ENCODE measurements at places on chromosomes 1 and 21. TPM values are rescaled to one million over a fixed set of nuclear protein-coding genes. Genes with fewer than 3 reads are reported as not detected.

Gene MAP3K21
- 24.2 TPM for total RNA-seq

Gene TNFRSF18
- not detected for total RNA-seq

Gene TMPRSS3
- 2.4 TPM for total RNA-seq

Gene PLCH2
- 92.6 TPM for total RNA-seq

Gene ERRFI1
- total RNA-seq = 86.4 TPM

Gene AADACL4
- not detected for total RNA-seq

Gene AQP10
- total RNA-seq = not detected

Gene PIGR
- not detected for total RNA-seq

Gene DMBX1
- total RNA-seq = not detected

Gene NCMAP
- not detected for total RNA-seq

Gene DYRK3
- 58.5 TPM for total RNA-seq

Gene DDI2
- total RNA-seq = 26.6 TPM

Gene DIO1
- not detected for total RNA-seq

Gene STPG1
- 18.6 TPM for total RNA-seq

Gene FNDC5
- not detected for total RNA-seq

Gene OR2G6
- not detected for total RNA-seq

Gene KCNJ15
- total RNA-seq = 2.2 TPM

Gene ATP6V1G3
- total RNA-seq = not detected

Gene KRTAP19-1
- not detected for total RNA-seq

Gene PROK1
- not detected for total RNA-seq

Gene SGIP1
- not detected for total RNA-seq
